Activated CD8-positive, alpha-beta T cell treated with anti-CD3 and anti-CD28 coated beads for 36 hours (primary cell): ENCODE measurements at places on chromosomes 7 and 10.

GRCh38 chr10:133117036-133117687 lies 29.4 kb downstream of the ADGRA1 start:
- no peaks in the 10 kb centered on the region for H3K4me1 ChIP-seq
- H3K27ac ChIP-seq: no peak overlapping the region
- no peaks in the 10 kb centered on the region for H3K36me3 ChIP-seq
- DNase-seq: no peak
- H3K27me3 ChIP-seq: no peaks in the 10 kb centered on the region

GRCh38 chr10:32023264-32023663 lies 33.0 kb downstream of the KIF5B start:
- no peak overlapping the region for H3K4me3 ChIP-seq
- peaks cover 48% of the 10 kb centered on the region for H3K36me3 ChIP-seq
- H3K27me3 ChIP-seq: no peaks in the 10 kb centered on the region
- no peak for DNase-seq
- peak overlapping the region; percentile 71 for H3K27ac ChIP-seq

GRCh38 chr10:117936141-117936540 lies 110.6 kb downstream of the RAB11FIP2 start:
- no peak overlapping the region for H3K4me3 ChIP-seq
- H3K27me3 ChIP-seq: peaks cover 6% of the 10 kb centered on the region
- H3K36me3 ChIP-seq: no peaks in the 10 kb centered on the region

DNA sequence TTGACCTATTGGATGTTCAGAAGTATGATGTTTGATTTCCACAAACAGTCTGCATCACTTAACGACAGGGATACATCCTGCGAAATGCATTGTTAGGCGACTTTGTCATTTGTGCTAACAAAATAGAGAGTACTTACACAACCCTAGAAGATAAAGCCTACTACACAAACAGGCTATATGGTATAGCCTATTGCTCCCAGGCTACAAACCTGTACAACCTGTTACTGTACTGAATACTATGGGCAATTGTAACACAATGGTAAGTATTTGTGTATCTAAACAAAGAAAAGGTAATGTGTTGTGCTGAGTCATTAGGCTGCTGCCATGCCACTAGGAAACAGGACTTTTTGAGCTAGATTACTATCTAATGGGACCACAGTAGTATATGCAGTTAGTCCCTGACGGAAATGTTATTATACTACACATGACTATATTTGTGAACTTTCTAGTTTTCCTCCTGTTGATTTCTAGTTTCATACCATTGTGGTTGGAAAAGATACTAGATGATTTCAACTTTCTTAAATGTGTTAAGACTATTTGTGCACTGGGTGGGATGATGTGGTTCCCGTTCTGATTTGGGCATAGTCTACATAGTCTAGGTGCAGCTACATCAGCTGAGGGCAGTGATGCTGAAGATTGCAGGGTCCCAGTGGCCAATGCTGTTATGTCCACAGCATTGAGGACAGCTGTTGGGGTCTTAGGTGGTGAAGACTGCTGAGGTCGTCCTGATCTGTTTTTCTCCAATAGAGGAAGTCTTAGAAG lies 161.7 kb downstream of the HTR7 start:
- H3K4me1 ChIP-seq: peaks cover 3% of the 10 kb centered on the region
- DNase-seq: peak; percentile 7
- H3K27ac ChIP-seq: no peak overlapping the region
- H3K27me3 ChIP-seq: peaks cover 7% of the 10 kb centered on the region
- no peak overlapping the region for H3K4me3 ChIP-seq

GRCh38 chr7:133727476-133728214 lies 399.5 kb upstream of the LRGUK start:
- H3K4me3 ChIP-seq: no peak overlapping the region
- no peak overlapping the region for H3K27ac ChIP-seq
- H3K36me3 ChIP-seq: peaks cover 3% of the 10 kb centered on the region
- no peak for DNase-seq
- H3K27me3 ChIP-seq: no peaks in the 10 kb centered on the region
- no peaks in the 10 kb centered on the region for H3K4me1 ChIP-seq

DNA sequence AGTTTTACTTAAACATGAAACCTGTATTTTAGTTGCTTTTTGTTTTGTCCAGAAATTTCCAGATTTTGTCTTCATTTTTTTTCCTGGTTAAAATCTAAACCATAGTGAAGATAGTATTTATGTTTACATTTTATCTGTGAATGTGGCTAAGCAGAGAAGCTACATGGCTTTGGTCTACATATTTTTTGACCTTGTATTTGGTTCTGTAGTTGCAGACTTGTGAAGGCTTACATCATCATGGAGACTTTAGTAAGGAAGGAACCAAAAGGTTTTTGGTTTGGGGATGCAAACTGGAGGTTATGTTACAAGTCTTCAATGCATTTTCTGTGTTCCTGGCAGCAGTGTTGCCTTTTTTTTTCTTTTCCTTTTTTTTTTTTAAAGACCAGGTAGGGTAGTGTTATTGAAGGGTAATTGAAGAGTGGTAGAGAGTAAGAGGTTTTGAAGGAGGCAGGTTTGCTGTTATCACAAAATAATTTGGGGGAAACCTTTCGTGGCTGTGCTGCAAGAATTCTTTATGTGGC lies 30.9 kb upstream of the VDAC2 start:
- H3K4me3 ChIP-seq: no peak overlapping the region
- H3K4me1 ChIP-seq: peaks cover 37% of the 10 kb centered on the region

DNA sequence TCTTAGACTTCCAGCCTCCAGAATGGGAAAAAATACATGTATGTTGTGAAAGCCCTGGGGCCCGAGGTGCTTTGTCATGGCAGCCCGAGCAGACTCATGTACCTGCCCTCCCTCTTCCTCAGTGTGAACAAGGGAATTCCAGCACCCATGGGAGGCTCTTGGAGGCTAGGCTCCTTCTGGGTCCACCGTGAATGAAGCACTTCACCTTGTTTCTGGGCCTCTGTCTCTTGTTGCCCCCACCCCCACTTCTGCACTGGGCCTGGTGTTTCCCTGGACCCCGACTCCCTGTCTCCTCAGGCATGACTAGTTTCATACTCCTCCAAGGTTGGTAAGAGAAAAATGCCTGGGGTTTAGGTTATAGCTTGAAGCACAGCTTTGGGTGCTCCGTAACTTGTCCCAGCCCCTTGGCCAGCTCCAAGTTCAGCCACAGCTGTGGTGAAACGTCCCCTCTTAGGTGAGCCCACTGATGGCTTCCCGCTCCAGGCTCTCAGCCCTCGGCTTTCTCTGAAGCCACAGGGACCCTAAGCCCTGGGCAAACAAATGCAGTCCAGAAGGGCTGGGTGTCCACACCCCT lies 30.2 kb upstream of the ARHGAP22 start:
- H3K27me3 ChIP-seq: peaks cover 10% of the 10 kb centered on the region
- H3K4me3 ChIP-seq: no peak overlapping the region
- no peak for DNase-seq
- H3K4me1 ChIP-seq: peaks cover 10% of the 10 kb centered on the region
- no peaks in the 10 kb centered on the region for H3K36me3 ChIP-seq

DNA sequence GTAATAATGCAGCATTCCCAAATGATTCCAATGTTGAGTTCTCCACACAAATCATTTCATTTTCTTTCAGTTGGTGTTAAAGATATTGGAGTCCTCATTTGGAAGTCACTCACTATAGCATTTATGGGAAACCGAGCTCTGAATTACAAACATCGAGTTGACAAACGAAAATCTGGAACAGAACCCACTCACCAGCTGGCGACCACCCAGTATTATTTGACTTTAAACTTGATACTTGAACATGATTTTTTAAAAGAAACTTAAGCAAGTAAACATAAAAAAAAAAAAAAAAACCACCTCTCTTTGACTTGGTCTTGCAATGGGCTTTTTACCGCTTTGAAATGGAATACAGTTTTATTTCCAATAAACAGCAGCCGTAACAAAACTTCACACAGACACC lies 576.6 kb upstream of the C7orf33 start:
- no peak for DNase-seq
- H3K27me3 ChIP-seq: peaks cover 2% of the 10 kb centered on the region
- H3K36me3 ChIP-seq: no peaks in the 10 kb centered on the region
- no peak overlapping the region for H3K27ac ChIP-seq
- H3K4me1 ChIP-seq: no peaks in the 10 kb centered on the region

DNA sequence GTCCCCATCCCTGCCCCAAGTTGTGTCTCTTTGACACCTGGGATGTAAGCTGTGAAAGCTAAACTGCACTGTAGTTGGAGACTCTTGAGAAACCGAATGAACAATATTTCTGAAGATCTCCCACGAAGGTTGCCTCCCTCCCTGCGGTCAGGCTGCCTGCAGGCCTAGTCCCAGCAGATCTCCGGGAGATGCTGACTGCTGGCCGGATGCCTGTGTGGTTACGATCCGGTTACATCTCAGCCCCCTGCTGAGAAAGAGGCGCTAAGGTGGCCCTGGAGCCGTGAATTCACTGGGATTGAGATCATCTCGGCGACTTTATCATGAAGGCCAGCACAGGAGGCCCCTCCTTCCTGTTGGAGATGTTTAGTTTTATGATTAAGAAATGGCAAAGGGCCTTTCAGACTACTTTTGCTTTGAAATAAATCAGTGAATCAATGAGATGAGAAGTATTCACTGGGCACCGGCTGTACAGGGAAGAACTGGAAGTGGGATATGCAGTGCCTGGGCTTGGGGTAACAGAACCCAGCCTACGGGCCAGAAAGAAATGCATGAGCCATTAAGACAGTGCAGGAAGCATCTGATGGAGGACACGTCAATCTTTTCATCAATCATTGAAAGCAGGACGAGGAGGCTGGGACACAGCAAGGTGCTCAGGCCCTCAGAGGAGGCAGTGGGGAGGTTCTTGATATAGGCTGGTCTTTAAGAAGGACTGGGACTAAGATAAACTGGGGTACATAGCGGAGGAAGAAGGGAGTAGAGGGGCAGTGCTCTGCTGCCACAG lies 177.6 kb downstream of the PRKAG2 start:
- H3K4me1 ChIP-seq: peaks cover 9% of the 10 kb centered on the region
- no peaks in the 10 kb centered on the region for H3K36me3 ChIP-seq
- no peaks in the 10 kb centered on the region for H3K27me3 ChIP-seq
- no peak overlapping the region for H3K27ac ChIP-seq

GRCh38 chr10:102455893-102456471 lies 4.6 kb upstream of the C10orf95 start:
- peaks cover 23% of the 10 kb centered on the region for H3K4me1 ChIP-seq
- no peak overlapping the region for H3K4me3 ChIP-seq

- H3K27ac ChIP-seq: no peak overlapping the region
- no peaks in the 10 kb centered on the region for H3K27me3 ChIP-seq
- H3K4me3 ChIP-seq: no peak overlapping the region
- no peak for DNase-seq
Measured at GRCh38 chr10:71572962-71573361, 146.6 kb downstream of the C10orf105 start.

DNA sequence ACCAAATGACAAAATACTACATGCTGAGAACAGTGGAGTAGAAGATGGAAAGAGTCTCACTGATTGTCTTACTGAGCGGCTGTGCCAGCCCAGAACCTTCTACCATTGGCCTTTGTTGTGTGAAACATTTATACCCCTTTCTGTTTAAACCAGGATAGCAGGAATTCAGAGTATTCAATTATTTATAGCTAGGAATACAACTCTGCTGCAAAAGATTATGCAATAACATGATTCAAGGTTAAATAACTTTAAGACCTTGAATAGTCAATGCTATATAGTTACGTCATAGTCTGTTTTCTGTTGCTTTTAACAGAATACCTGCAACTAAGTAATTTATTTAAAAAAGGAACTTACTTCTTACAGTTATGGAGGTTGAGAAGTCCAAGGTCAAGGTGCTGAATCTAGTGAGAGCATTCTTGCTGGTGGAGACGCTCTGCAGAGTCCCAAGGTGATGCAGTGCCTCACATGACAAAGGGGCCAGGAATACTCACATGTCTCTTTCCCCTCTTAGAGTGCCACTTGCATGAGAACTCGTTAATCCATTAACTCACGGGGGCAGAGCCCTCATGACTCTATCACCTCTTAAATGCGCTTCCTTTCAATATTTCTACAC lies 371.8 kb downstream of the MDFIC start:
- H3K27ac ChIP-seq: no peak overlapping the region
- no peak for DNase-seq
- no peak overlapping the region for H3K4me3 ChIP-seq
- no peaks in the 10 kb centered on the region for H3K4me1 ChIP-seq
- H3K36me3 ChIP-seq: no peaks in the 10 kb centered on the region

- H3K4me1 ChIP-seq: no peaks in the 10 kb centered on the region
- H3K36me3 ChIP-seq: no peaks in the 10 kb centered on the region
- H3K27me3 ChIP-seq: peaks cover under 1% of the 10 kb centered on the region
- H3K4me3 ChIP-seq: no peak overlapping the region
- no peak overlapping the region for H3K27ac ChIP-seq
- no peak for DNase-seq
Measured at GRCh38 chr7:93558705-93559614, 15.6 kb downstream of the CALCR start.

GRCh38 chr7:108129018-108129965 lies 869 bp downstream of the LAMB4 start:
- no peaks in the 10 kb centered on the region for H3K4me1 ChIP-seq
- H3K36me3 ChIP-seq: no peaks in the 10 kb centered on the region
- DNase-seq: no peak
- H3K27ac ChIP-seq: no peak overlapping the region

DNA sequence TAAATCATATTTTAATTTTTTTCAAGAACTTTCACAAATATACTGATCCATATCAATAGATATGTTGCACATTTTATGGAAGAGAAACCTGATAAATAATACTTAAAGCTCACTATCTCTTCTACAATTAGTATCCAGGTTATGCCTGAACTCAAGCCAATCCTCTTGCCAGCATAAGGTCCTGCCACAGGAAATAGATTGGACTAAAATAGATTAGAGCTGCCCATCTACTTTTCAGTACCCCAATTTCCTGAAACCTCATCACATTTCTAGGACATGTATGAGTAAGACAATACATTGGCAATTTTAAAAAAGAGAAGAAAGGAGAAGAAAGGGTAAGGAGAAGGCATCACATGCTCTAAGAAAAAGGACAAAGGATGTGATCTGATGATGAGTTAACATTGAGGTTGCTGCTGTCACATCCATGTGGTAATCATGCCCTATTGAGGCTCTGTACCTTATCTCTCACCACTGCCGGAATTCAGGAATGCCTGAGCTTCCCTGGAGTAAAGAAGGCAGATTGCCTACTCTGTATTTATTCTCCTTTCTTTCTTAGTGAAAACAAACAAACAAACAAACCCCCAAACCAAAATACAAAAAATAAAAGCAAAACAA lies 199.7 kb downstream of the ANK3 start:
- peaks cover 2% of the 10 kb centered on the region for H3K27me3 ChIP-seq
- H3K36me3 ChIP-seq: no peaks in the 10 kb centered on the region
- no peak overlapping the region for H3K27ac ChIP-seq
- no peak for DNase-seq
- no peak overlapping the region for H3K4me3 ChIP-seq
- no peaks in the 10 kb centered on the region for H3K4me1 ChIP-seq

- peaks cover 9% of the 10 kb centered on the region for H3K4me1 ChIP-seq
- H3K27ac ChIP-seq: no peak overlapping the region
- H3K4me3 ChIP-seq: no peak overlapping the region
- peak; percentile 15 for DNase-seq
- peaks cover 47% of the 10 kb centered on the region for H3K27me3 ChIP-seq
Measured at GRCh38 chr10:81873932-81874816, 820 bp upstream of the NRG3 start.

- H3K36me3 ChIP-seq: peaks cover 14% of the 10 kb centered on the region
- H3K27ac ChIP-seq: peak overlapping the region; percentile 87
- H3K4me1 ChIP-seq: peaks cover 29% of the 10 kb centered on the region
- H3K4me3 ChIP-seq: peak overlapping the region; percentile 72
- peak; percentile 44 for DNase-seq
Measured at GRCh38 chr7:149261316-149261828, 624 bp upstream of the ZNF783 start.
